ENCODE measurements at places on chromosomes 5 and 9.

- no peak for DNase-seq
Measured at GRCh38 chr5:52710310-52710971, 77.3 kb upstream of the ITGA1 start.

GRCh38 chr9:121868626-121869025 is 217.2 kb downstream of the DAB2IP start:
- no peak for DNase-seq

- no peak for DNase-seq
Measured at GRCh38 chr9:1473956-1474634, 423.9 kb downstream of the DMRT2 start.

GRCh38 chr5:143314659-143315058 is 88.8 kb downstream of the NR3C1 start:
- no peak for DNase-seq

- no peak for DNase-seq
Measured at GRCh38 chr5:143277536-143277935, 126.0 kb downstream of the NR3C1 start.

DNA sequence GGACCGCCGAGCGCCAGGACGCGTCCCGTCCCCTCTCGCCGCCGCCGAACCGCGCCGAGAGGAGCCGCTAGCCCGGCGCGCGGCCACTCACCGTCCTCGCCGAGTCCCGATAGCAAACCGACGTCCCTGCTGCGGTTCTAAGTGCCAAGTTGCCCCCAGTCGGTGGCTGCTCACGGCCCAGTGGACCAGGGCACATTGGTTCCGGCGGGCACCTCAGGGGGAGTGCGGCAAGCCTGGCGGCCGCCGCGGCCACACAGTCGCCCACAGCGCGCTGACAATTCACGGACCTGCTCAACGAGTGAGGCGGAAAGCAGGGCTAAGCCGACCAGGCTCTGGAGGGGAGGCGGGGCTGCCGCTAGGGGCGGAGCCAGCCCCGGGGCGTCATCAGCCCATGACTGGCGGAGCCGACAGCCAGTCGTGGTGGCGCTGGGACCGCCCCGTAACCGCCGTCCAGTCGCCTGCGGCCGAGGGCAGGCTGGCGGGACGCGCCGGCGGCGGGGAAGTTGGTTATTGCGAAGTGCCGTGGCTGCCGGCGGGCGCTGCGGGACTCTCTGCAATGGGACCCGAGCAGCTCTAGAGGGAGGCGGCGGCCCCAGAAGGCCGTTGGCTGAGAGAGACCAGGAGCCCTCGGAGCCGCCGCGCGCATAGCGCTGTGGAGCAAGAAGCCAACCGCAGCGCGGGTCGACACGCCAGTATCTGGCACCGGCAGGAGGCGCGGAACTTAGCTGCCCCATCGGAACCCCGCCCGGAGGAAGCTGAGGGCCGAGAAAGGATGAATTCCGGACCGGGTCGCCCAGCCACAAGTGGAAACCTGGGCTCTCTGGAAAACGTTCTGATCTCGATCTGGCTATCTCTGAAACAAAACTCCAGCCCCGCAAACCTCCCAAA is at the start of gene MARCHF3:
Gene MARCHF3, minus strand, starts transcription at position 300 of the 888 bp plus-strand sequence. CDS start 112,387 bp downstream, outside the sequence.
- peak; percentile 32 for DNase-seq

- DNase-seq, result no peak
Measured at GRCh38 chr5:169164481-169164925, 136.4 kb downstream of the SLIT3 start.

DNA sequence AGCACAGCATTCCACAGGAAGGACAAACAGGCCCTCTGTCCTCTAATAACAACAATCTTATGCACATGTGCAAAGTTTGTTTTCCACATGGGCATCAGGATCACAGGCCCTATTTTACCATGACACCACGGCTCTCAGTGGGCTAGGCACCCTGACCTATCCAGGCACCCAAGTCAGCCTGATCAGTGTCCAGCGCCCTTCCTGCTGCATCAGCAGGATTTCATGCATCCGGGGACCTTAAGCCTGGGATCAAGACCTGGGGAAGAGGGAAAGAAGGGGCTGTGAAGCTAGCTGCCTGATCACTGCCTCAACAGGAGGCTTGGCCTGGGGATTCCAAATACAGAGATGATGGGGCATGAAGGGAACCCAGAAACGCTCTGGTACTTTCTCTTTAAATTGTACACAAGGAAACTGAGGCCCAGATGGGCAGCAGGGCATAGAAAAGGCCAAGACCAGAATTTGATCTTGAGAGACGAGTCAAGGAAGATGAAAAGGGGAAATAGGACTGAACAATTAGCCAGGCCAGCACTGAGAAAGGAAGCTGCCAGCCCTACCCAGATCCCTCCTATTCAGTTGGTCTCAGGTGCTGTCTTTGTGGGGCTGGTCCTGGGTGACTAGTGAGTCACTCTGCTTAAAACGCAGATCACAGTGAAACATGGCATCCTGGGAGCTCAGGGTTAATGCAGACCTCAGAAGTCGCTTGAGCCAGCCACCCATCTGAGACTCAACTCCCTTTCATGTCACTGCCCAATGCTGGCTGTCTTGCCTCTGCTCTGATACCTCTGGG is 57.9 kb downstream of the SHB start:
- no peak for DNase-seq

GRCh38 chr9:73200694-73201452 is 49.2 kb downstream of the ANXA1 start:
- DNase-seq, result no peak

DNA sequence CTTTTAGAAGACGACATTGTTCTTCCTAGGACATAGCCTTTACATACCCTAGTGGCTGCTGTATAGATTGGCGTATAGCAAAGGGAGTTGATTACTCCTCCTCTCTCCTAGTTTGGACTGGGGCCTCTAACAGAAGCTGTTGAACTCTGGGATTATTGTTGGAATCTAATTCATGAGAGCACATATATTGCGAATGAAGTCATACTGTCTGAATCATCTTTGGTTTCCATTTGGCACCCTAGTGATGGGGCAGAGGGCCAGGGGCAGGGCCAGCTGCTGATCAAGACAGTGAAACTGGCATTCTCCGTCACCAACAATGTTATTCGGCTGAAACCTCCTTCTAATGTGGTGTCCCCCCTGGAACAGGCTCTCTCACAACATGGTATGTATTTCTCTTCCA is 40.3 kb downstream of the NUP188 start:
- DNase-seq, result no peak

DNA sequence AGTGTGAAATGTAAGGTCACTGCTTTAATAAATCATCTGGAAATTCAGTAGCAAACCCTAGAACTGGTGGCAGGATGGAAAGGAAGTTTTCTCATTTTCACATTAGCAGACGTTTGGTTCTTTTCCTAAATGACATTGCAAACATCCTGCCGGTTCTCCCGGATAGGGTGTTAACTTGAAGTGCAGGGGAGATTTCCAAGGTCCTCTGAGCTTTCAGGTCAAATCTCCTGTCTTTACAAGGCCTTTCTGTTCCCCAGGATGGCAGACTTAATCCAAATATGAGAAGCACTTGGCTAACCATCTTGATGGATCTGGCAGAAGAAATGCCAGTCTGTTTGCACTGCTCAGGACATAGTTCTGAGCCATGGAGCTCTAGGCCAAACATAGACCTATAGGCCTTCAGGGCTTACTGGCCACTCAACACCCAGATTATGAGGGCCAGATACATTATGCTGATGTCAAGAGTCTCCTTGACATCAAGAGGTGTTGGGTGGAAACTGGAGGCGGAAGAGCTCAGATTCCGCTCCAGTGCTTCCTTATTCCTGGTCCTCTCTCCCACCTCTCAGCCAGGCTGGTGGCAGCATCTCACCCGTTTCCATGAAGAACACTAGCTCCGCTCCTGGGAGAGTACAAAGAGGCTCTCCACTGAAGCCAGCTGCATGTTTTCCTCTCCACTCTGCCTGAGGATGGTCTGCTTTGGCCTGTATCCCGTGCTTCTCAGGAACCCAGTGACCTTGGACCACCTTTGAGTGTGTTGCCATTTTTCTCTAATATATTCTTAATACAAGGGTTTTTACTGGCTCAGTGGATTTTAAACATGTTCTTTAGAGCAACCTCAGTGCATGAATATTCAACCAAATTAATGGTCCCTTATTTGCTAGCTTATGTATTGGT is 61.0 kb downstream of the RALGPS1 start:
- DNase-seq, result no peak

DNA sequence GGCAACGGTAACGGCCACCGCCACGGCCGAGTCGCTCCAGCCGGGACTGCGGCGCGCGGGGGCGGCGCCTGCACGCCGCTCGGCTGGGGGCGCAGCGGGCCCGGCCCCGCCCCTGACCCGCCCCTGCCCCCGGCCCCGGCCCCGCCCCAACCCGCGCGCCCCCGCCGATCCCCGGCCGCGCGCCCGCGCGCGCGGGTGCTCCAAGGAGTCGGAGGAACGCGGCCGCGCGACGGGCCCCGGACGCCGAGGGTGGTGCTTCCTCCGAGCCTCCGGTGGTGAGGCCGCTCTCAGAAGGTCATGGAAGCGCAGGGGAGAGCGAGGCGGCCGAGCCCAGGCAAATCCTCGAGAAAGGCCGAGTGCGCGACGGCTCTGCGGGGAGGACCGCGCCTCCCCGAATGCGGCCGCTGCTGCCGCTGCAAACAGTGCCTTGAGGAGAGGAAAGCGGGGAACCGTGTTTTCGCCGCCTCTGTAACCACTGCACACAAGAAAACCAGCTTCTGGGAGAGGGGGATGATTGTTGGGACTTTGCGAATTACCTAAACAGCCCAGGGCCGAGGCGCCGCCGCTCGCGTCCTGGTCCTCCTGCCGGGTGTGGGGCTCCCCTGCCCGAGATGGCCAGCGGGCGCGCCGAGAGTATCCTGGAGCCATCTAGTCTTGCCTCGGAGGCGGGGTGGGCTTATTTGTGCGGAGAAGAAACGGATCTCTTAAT is at the start of gene LIFR:
Gene LIFR, minus strand, starts transcription at position 48 of the 709 bp plus-strand sequence. CDS start 25,999 bp downstream, outside the sequence.
- no peak for DNase-seq

- no peak for DNase-seq
Measured at GRCh38 chr9:3464033-3464638, 61.7 kb downstream of the RFX3 start.

DNA sequence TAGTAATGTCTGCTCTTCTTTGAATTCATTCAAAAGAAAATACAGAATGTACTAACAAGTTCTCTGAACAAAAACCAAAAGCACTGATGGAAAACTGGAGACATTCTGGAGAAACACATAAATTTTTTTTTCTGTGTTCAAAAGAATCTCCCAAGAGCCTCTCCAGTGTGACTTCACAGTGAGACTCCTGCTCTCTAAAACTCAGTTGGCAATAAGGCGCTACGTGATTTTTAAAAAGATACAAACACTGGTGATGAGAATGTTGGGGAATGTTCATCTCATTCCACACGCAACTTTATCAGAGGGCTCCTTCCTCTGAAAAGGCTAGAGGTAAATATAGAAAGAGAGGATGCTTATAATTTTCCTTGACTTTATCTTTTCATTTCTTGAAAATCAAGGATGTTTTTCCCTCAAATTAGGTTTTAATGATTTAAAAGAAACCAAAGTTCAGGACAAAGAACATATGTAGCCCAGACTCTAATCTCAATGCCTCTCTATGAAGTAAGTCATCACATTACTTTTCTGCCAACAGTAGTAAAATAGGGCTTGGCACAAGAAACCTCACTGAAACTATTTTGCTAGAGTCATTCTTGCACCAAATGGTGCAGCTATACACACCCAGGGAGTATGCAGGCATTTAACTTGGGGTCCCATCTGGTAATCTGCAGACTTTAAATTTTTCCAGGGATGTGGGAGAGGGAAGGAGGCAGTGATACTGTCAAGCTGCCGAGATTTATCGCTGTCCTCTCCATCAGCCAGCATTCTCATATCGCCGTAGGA is 12.9 kb upstream of the AOPEP start:
- DNase-seq, result no peak

- no peak for DNase-seq
Measured at GRCh38 chr5:176371621-176372539, 6.6 kb downstream of the ARL10 start.

- DNase-seq, result no peak
Measured at GRCh38 chr5:108367679-108368334, 14.1 kb downstream of the FBXL17 start.

DNA sequence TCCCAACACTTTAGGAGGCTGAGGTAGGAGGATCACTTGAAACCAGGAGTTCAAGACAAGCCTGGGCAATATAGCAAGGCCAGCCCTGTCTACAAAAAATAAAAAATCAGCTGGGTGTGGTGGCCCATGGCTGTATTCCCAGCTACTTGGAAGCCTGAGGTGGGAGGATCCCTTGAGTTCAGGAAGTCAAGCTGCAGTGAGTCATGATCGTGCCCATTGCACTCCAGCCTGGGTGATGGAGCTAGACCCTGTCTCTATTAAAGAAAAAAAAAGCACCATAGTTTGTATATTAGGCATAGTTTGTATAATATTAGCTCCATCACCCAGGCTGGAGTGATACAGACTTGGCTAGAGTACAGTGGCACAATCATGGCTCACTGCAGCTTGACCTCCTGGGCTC is 9.6 kb upstream of the NME5 start:
- DNase-seq, result peak; percentile 9

DNA sequence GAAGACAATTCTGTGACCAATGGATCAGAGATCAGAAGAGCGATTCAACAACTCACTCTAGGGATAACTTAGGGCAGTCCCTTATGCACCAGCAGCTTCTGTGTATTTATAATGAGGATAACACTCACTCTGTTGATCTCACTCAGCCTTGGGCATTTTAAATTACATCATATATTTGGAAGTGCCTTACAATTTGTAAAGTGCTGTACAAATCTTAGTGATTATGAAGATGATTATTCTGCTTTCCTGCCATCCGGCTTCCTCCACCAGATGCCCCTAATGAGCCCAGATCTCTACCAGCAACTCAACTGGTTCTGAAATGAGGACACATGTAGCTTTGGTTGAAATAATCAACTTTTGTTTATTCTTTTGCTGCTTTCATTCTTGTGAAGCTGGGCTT is 105.3 kb downstream of the PCSK1 start:
- DNase-seq, result no peak

DNA sequence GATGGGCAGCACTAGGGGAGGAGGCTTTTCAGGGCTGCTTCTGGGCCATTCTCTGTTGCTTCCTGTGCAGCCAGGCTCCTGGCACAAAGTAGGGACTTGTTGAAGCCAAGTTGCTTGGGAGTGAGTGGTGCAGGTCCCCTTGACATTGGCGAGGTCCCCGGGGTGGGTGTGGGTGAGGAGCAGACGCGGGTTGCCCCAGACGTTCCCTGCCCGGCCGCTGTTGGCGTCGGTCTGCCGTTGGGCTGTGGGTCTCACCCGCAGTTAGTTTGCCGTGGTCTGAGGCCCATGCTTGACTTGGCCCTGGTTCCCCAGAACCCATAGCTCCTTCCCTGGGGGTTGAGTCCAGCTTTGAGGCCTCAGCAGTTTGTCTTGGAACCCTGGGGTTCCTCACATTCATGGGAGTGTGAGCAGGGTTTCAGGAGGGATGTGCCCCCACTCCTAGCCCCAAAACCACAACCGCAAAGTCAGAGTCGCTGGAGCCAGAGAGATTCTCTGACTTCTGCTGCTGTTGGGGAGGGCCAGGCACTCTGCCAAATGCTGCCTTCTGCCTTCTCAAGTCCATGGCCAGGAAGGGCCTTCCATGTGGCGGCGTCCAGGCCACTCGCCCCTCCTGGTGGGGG is 77.5 kb downstream of the RXRA start:
- DNase-seq, result no peak

Measured in epithelial cell of proximal tubule (primary cell).